Cardiac muscle cell (in vitro differentiated cells and primary cell): ENCODE measurements at places on chromosomes 2 and 18. TPM values are rescaled to one million over a fixed set of nuclear protein-coding genes. Genes with fewer than 3 reads are reported as not detected.

Gene ACP1
- total RNA-seq = 92.8 and 119 TPM in 2 replicates

Gene CRYGC
- not detected in 2 replicates for total RNA-seq

Gene ACKR3
- 2.1 and 2.5 TPM in 2 replicates for total RNA-seq

Gene COLEC12
- total RNA-seq = 57.5 and 61.1 TPM in 2 replicates

Gene SERPINB8
- 0.56 and 0.60 TPM in 2 replicates for total RNA-seq

Gene TGFBRAP1
- 15.8 and 18.9 TPM in 2 replicates for total RNA-seq

Gene SEH1L
- total RNA-seq = 14.0 and 20.9 TPM in 2 replicates

Gene POMC
- total RNA-seq = 2.8 and 3.9 TPM in 2 replicates

Gene ZNF892
- total RNA-seq = 7.3 and 12.6 TPM in 2 replicates

Gene MSTN
- 0.27 and 0.28 TPM in 2 replicates for total RNA-seq

Gene SLC5A7
- total RNA-seq = 0.04 and 0.06 TPM in 2 replicates

Gene ALPP
- not detected in 2 replicates for total RNA-seq

Gene DPP10
- total RNA-seq = 1.4 and 1.7 TPM in 2 replicates

Gene GDF7
- 0.14 and 0.15 TPM in 2 replicates for total RNA-seq

Gene KHK
- 9.0 and 9.6 TPM in 2 replicates for total RNA-seq

Gene EHD3
- total RNA-seq = 17.6 and 21.1 TPM in 2 replicates

Gene PAIP2B
- 13.0 and 15.1 TPM in 2 replicates for total RNA-seq

Gene TTL
- 21.8 and 29.7 TPM in 2 replicates for total RNA-seq

Gene IL18RAP
- 0.09 TPM in 1 of 2 replicates, not detected in the other for total RNA-seq

Gene SERPINB11
- total RNA-seq = not detected in 2 replicates

Gene KCNE4
- 0.12 and 0.21 TPM in 2 replicates for total RNA-seq

Gene HOXD10
- total RNA-seq = not detected in 2 replicates
